ENCODE measurements at places on chromosomes 1 and 21. TPM values are rescaled to one million over a fixed set of nuclear protein-coding genes. Genes with fewer than 3 reads are reported as not detected.

The CD5L gene
- not detected for total RNA-seq

The LRRC71 gene
- total RNA-seq, result not detected

The PDZK1 gene
- 25.2 TPM for total RNA-seq

The KLHDC9 gene
- total RNA-seq, result 8.5 TPM

The NEGR1 gene
- 33.3 TPM for total RNA-seq

The LCE1F gene
- total RNA-seq, result not detected

The ADAM30 gene
- not detected for total RNA-seq

The THEM5 gene
- not detected for total RNA-seq

The FNDC10 gene
- total RNA-seq, result 2.9 TPM

The TSACC gene
- not detected for total RNA-seq

The STRIP1 gene
- total RNA-seq, result 56.6 TPM

The CAPN8 gene
- total RNA-seq, result 0.32 TPM

DNA sequence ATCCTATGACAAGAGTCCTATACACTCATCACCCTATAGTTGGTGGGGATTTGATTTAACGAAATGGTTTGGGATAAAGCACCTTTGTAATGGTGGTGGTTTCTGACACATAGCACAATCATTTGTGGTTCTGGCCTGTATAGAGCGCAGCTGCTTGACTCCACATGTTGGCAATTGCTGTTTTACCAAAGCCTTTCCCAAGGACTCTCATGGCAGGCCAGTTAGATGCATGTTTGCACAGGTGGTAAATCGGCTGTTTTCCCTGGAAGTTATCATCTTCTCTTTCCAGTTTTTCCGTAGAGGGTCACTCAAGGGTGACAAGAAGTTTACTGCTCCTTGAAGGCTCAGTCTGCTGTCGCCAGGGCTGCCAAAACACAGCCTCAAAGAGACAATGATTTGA, 17.1 kb upstream of the XPR1 start:
- no peak for DNase-seq

DNA sequence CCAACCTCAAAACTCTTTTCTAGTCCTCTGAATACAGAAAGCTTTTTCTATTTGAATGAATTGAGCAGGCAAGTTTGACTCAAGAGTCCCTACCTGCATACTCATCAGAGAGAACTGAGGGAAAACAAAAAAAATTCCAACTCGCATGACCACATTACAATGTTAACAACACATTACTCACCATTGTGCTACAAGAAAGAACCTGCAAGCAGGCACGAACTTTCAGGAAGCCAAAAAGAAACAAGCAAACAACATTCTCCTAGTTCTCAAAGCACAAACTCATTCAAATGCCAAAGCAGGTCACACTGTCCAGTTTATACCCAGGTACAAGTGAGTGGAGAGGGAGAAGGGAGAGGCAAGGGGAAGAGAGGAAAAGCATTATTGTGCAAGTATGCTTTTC, 14.6 kb downstream of the OTUD7B start:
- no peak for DNase-seq

DNA sequence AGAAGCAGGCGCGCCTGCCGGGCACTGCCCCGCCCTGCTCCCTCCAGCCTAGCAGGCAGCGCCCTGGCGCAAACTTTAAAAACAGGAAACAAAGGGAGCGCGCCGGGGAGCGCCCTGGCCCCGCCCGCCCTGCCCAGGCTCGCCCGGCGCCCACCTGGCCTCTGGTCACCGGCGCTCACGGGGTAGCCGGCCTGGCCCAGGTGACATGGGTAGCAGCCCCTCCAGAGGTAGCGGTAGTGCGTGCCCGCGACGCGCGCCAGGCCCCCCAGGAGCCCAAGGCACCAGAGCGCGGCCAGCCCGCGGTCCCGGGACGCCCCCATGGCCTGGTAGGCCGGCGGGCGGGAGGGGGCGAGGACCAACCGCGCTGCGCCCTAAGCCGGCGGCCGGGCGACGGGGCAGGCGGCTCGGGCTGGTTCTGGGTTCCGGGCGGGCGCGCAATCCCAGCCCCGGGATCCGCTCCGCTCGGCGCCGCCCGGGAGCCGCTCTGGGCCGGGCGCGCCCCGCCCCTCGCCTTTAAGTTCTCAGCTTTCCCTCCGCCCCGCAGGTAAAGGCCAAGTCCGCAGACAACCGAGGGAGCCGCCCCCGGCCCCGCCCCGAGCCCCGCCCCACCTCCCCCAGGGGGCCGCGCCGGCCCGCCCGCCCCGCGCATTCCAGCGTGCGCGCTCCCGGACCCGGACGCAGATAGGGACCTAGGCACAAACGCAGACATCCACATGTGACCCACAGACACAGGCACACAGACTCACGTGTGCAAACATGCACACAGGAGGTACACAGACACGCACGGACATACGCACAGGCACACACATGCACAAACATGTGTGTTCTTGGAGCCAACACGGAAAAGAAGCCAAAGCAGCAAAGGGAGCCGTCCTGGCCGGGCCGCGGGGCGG, 76.7 kb downstream of the ARHGEF16 start:
- peak; percentile 78 for DNase-seq

- DNase-seq, result no peak
These were observed 930 bp downstream of the ARHGEF10L start for GRCh38 chr1:17540255-17541001.

DNA sequence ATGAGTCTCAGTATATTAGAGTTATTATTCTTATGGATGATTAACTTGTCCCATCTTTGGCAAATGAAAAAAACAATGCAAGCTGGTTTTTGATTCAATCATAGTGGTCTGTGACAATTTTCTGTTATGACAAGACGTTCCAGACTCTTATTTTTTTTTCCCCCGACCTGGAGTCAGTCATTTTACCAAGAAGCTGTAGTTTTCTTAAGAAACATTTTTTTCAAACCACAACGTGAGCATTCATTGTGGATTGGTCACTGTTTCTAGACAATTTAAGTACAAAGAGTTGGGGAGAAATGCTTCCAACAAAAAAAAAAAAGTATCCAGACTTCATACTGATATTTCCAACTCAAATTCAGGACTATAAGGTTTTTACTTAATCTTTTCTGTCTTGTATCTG, 8.0 kb upstream of the ANGPTL3 start:
- DNase-seq, result no peak

- no peak for DNase-seq
These were observed 23.3 kb downstream of the SLC44A3 start for GRCh38 chr1:94843430-94843829.

GRCh38 chr1:44467566-44467965, 62.5 kb downstream of the RNF220 start:
- DNase-seq, result no peak

DNA sequence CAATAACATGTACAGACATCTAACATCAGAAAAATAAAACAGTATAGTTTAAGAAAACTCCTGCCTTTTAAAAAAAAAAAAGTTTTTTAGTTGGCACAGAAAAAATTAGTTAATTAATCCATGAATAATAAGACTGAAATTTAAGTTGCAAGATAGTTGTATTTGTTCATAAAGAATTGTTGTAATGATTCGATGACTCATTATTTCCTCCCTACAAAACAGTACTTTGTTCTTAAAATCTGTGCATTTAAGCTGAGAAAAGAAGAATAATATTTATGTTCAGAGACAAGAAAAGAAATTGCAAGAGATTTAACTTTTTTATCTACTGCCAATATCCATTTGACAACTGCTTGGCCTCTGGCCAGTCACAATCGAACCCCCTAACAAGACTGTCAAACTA, 894.7 kb downstream of the ADGRL2 start:
- DNase-seq, result no peak

DNA sequence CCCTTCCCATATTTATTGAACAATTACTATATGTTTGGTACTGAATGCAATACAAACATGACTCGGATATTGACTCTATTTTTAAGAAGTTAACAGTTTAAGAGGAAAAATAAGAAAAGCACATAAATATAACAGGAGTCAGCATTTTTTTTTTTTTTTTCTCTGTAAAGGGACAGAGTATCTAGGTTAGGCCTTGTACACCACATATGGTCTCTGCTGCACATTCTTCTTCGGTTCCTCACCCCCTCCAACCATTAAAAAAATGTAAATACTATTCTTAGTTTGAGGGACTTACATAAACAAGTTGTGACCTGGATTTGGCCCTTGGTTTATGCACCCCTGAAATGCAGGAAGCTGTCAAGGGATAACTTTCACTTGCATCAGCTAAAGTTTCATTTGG, 40.4 kb downstream of the PHC2 start:
- no peak for DNase-seq

DNA sequence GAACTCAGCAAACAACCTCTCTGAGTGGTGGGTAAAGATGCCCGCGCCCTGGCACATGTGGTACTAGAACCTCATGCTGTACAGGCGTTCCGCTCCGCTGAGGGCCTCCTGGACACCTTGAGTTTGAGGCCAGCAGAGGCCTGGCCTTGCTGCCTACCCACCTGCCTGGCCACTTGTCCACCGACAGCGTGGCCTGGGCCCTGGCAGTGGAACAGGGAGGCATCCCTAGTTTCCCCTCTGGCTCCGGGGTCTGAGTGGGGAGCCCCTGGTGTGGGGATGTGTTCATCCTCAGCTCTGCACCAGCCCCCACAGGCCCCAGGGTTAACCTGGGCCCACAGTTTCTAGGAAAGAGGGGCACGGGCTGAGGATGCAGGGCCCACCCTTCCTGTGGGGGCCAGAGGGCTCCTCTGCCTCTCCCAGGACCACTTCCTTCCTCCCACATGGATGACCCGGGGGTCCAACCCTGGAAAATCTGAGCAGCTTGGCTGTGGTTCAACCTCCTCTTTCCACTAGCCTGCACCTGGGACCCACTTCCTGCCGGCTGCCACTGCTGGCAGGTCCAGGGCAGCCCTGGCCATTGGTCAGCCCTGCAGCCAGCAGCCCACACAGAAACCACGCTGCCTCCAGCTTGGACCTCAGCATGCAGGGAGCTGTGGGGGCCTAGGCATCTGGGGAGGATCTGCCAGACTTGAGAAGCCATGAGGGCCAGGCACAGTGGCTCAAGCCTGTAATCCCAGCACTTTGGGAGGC, 53.3 kb upstream of the COL18A1 start:
- DNase-seq, result no peak

GRCh38 chr1:164905869-164906268, 346.9 kb downstream of the PBX1 start:
- DNase-seq, result no peak

DNA sequence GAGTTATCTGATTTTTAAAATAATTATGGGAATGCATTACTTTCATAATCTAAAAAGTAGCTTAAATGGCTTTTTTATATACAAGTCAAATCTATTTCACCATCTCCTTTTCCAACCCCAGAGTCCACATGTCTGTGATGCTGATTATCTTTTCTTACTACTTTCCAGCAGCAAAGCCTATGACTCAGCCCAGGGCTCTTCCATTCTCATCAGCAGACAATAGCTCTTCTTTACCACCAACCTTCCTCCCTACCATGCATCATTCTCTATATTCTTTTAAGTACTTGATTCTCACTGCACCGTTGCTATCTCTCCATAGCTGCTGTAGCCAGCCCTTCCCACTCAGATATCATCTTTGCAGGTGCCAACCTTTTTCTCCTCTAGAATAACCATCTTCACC, 61.3 kb downstream of the OVGP1 start:
- no peak for DNase-seq

DNA sequence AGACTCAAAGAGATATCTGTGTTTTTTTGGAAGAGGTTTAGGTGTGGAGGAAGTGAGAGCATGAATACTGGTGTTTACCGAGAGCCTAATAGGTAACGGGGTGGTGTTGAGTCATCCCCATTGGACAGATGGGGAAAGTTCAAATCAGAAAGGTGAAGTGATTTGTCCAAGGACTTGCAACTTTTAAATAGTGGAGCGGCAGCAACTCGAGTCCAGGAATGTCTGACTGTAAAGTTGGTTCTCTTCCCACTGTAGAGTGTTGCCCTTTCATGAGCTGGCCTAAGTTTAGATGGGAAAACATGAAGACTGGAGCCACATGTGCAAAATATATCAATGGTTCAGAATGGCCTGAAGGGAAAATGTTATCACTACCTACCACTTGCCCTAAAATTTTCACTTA, 125.7 kb downstream of the LYPLAL1 start:
- DNase-seq, result no peak

GRCh38 chr21:32089766-32090165, 189.1 kb downstream of the MIS18A start:
- DNase-seq, result no peak

- DNase-seq, result no peak
These were observed 53.4 kb downstream of the GALNT2 start for GRCh38 chr1:230120289-230120920.

- no peak for DNase-seq
These were observed 1.0 kb downstream of the PRDX6 start for GRCh38 chr1:173478094-173478674.

DNA sequence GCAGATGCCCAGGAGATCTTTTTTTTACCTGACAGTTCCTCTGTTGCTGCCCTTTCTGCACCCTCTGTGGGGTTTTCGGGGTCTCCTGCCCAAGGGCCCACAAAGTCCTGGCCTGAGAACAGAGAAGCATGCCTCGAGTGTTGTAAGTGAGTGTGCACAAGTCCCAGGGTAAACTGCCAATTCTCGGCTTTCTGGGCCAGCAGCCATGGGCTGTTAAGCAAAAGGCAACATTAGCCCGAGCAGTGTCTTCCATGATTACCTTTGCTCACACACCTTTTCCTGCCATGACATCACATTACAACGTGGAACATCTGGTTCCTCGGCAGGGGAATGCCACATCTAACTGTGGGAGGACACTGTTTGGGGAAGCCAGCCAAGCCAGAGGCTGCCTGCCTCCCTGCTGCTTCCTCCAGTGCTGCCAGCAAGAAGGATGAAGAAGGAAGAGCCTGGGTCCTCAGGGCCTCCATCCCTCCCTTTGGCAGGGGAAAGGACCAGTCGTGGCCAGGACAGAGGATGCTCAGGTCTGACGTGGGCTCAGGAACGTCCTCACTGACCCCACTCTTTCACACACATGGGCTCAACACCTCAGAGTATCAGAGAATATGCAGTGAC, 485.9 kb downstream of the OMA1 start:
- DNase-seq, result no peak

DNA sequence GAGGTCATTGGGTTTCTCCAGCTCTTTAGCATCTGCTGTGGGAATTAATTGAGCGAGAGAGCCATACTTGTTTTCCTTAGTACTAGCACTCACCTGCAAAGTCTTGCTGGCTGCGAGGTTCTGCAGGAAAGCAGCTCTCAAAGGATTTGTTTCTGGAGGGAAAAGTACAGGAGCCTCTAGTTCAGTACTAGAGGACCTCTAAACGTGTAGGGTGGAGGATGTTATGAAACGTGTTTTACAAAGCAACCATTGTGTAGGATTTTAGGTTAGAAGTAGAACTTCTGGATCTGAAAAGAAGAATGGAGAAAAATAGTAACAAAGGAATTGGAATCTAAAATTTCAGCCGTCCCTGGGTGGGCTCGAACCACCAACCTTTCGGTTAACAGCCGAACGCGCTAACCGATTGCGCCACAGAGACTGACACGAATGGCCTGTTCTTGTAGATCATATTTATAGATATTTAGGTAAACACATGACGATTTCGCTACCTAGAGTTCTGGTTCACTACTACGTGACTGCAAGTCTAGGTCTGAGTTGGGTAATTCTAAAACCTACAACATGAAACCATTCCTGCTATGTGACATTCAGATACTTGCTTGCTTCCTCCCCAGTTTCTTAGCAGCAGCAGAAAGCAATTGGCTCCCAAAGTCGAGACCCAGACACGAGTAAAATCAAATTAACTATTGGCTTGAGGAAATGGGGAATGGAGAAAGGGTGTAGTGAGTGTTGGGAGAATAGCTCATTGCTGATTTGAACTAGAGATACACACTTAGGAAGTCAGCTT, 60.2 kb upstream of the CFAP126 start:
- no peak for DNase-seq

Data from breast epithelium (tissue), 4 donors.